ENCODE measurements at places on chromosomes 1 and 21.

GRCh38 chr1:43274125-43274803, 4.5 kb downstream of the TMEM125 start:
- DNase-seq, result peak; percentile 65

DNA sequence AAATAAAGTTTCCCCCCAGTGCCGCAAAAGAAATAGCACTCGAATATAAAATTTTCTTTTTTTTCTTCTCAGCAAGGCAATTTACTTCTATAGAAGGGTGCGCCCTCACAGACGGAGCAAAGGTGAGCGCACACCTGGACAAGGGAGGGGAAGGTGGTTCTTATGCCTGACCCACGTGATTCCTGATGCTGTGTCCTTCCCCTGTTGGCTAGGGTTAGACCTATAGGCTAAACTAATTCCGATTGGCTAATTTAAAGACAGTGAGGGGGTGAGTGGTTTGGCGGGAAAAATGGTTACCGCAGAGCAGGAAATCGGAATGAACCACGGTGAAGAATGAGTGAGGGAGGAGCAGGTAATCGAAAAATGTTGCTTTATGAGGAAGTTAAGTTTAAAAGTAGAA, 607 bp upstream of the FAAH start:
- DNase-seq, result no peak

GRCh38 chr1:202662081-202662480, 48.2 kb downstream of the SYT2 start:
- peak; percentile 27 for DNase-seq

GRCh38 chr1:17579951-17580939, 40.7 kb downstream of the ARHGEF10L start:
- DNase-seq, result no peak

DNA sequence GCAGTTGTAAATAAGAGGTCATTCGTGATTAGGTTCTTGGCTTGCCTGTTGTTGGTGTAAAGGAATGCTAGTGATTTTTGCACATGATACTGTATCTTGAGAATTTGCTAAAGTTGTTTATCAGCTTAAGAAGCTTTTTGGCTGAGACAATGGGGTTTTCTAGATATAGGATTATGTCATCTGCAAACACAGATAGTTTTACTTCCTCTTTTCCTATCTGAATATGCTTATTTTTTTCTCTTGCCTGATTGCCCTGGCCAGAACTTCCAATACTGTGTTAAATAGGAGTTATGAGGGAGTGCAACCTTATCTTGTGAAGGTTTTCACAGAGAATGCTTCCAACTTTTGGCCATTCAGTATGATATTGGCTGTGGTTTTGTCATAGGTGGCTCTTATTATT, 576.1 kb upstream of the RGS18 start:
- no peak for DNase-seq

DNA sequence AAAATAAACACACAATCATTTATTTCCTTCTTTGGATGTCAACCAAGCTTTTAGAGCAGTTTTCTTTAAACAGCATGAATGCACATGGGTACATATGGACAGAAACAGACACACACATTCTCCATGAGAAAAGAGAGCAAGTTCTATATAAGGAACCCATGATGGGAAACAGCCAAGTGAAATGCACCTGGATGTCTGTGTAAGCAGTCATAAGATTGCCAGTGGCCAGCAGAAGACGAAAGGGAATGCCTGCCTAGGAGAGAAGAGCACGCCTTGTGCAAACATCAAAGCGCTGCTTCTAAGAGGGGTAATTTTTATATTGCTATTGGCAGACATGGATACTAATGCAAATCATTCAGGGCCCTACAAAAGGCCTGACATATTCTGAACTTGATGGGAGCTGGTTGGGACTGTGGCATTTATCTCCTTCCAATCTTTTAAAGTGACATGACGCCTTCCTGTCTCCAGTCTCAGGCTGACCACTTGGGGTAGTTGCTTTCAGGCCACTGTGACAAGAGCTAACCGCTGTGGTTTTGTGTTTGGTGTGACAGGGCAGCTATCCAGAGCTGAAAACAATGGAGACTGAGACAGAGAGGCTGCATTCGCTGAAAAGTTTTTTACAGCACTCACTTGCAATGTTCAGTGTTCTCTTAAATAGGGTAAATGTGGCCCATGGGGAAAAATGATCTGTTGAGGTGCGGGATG, 75.0 kb upstream of the DPT start:
- DNase-seq, result peak; percentile 46

- peak; percentile 43 for DNase-seq
Measured at GRCh38 chr21:36839123-36839522, 127.3 kb downstream of the HLCS start.

- no peak for DNase-seq
Measured at GRCh38 chr1:163063143-163063542, 6.0 kb upstream of the RGS4 start.

- no peak for DNase-seq
Measured at GRCh38 chr1:232528472-232529089, 101.4 kb downstream of the SIPA1L2 start.

- no peak for DNase-seq
Measured at GRCh38 chr1:99277066-99277465, 12.8 kb downstream of the PLPPR4 start.

DNA sequence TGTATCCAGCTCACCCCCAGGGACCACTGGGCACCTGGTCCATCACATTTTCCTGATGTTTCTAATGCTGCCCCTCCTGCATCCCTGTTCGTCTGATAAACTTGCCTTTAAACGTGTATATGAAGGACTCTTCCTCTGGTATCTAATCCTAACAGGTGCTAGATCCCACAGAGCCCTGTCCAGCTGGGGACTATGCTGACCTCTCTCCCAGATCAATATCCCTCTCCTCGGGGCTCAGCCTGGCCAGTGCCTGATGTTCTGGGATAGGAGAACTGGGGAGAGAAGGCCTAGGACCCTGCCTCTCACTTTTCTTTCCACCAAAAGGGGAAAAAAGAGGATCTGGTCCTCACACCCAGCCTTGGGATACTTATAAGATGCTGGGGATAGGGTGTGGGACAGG, 1.4 kb upstream of the SLC5A9 start:
- DNase-seq, result no peak

- DNase-seq, result no peak
Measured at GRCh38 chr1:41649396-41650027, 165.0 kb upstream of the EDN2 start.

DNA sequence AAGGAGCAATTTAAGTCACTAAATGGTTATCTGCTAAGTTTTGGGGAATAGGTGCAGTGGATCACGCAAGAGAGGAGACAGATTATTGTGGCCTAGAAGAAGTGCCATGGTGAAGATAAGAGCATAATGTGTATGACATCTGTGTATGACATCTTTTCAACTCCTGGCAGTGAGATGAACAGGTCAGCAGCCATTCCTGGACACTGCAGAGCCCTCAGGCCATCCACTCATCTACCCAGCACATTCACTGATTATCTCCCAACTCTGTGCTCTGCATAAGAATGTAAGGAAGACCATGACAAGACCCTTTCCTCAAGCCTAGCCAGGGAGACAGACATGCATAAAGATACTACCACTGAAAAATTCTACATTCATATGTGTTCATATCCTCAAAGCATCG, 73.7 kb downstream of the DDR2 start:
- no peak for DNase-seq

DNA sequence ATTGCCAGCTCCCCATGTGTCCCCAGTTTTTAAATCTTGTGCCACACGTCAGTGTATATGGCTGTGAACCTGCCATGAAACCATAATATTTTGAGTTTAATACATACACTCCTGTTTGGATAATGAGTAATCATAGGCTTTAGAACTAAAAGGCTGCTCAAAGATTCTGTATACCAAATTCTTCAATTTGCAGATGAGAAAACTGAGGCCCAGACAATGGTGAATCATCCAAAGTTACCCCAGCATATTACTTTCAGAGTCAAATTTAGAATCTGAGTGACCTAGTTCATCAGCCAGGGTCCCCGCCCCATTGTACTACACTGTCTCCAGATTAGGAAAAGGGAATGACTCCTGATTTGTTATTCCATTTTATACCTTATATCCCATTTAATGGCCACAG, 224.6 kb downstream of the FGGY start:
- DNase-seq, result peak; percentile 12

GRCh38 chr1:32716312-32717148, 14.0 kb upstream of the SYNC start:
- peak; percentile 61 for DNase-seq

DNA sequence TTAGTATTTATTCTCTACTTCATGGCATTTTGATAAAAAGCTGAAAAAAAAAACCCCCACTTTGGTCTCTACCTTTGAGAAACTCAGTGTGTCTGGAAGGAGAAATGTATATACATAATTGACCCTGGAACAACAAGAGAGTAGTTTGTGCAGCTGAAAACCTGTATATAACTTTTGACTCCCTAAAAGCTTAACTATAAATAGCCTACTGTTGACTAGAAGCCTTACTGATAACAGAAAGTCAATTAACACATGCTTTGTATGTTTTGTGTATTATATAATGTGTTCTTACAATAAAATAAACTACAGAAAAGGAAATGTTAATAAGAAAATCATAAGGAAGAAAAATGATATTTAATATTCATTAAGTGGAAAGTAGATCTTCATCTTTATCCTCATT, 88.0 kb downstream of the NEK7 start:
- DNase-seq, result no peak

GRCh38 chr1:202365092-202365815, 16.8 kb downstream of the PPP1R12B start:
- peak; percentile 56 for DNase-seq

DNA sequence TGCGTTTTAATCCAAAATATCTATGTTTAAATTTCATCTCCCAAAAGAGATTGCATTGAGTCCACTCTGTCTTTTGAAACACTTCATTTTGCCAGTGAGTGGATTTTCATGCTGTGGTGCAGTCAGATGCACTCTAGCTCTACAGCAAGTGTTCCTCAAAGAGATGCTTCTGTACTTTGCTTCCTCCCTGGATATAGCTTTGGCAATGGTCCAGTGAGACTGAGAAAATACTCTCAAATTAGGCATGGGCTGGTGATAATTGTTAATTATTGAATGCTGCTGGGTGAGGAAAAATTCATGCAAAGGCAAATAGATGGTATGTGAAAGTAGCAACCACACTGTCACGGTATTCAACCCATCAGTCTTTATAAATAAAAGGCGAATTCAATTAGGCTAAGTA, 396.9 kb downstream of the ADGRL2 start:
- no peak for DNase-seq

DNA sequence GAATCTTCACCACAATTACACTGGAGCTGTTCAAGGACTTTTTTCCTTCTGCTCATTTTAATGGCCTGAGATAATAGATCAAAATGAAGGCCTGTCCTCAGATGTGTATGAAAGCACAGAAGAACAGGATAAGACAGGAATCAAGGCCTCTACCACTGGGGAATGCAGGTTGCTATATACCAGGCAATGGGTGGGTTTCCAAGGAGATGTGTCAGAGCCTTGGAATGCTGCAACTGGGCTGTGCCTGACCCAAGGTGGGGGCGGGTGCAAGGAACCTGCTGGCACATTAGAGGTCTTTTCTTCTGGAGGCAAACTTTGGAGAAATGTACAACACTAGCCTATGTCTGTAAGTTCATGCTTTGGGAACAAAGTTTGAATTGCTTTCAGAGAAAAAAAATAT, 21.7 kb upstream of the LAMC2 start:
- peak; percentile 96 for DNase-seq

DNA sequence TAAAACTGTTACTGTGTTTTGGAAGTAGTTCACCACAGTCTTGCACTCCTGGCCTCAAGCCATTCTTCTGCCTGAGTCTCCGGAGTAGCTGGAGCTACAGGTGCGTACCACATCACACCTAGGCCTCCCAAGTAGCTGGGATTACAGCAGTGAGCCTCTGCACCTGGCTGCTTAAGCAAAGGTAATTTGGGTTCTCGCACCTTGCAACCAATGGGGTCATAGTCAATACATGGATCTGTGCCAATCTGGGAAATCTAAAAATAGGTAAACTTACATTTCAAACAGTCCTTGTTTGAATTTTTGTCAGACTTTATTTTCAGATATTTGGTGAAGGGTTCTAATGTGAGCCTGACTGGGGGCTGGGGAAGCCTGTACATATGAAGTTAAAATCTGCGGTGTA, 466.5 kb downstream of the PCP4 start:
- no peak for DNase-seq

- DNase-seq, result peak; percentile 38
Measured at GRCh38 chr1:97745912-97746311, 174.9 kb downstream of the DPYD start.

DNA sequence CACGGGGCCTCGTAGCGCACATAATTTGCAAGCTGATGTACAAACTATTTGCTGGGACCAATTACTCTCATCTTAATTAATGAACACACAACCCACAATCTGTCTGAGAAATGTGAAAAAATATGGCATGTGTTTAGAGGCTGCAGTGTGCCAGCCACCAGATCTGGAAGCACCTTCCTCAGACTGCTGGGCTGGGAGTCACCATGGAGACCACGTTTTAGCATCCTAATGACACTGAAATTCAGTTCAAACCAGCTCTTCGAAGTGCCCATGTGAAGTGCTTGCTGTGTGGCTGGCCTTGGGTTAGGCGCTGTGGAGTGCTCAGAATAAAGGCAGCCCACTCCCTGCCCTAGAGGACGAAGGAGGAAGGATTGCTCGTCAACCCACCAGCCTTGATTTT, 482.4 kb downstream of the OMA1 start:
- DNase-seq, result no peak

DNA sequence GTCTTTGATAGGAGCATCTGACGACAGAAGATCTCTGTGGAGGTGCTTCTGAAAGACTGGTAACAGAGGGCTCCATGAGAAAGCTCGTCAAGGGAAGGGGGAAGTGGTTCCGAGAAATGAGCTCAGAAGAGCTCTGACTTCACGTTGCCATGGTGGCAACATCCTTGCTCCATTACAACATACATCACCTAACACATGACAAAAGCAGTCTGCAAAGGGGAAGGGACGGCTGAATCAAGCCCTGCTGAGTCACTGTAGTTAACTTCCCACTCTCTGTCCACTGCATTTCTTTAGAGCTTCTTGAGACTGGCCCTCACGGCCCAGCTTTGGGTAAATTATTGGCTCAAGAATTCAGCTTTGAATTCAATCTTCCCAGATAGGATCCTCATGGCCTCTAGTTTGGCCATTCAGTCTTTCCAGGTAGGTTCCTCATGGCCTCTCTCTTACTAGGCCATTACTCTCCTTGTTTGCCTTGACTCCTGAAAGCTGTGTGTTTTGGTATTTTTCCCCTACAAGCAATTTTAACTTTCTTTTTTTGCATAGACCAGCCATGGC, 88.0 kb upstream of the ZNF648 start:
- DNase-seq, result peak; percentile 80

DNA sequence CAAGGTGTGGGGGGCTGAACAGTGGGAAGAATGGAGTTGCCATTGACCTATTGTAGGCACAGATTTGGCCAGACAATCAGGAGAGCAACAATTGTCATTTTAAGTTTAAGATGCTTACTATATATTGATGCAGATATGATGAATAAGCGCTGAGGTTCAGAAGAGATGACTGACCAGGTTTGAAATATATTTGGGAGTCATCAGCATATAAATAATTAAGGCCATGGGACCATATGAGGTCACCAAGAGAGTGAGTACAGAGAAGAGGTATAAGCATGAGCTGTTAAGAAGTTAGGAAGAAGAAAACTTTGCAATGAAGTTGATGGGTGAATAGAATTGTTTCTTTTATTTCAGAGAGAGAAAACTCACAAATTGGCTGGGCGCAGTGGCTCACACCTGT, 4.5 kb upstream of the GADD45A start:
- peak; percentile 37 for DNase-seq

GRCh38 chr1:115911294-115911693, 65.0 kb upstream of the SLC22A15 start:
- no peak for DNase-seq
